Neuronal stem cell (in vitro differentiated cells): ENCODE measurements at places on chromosomes 1 and 21.

DNA sequence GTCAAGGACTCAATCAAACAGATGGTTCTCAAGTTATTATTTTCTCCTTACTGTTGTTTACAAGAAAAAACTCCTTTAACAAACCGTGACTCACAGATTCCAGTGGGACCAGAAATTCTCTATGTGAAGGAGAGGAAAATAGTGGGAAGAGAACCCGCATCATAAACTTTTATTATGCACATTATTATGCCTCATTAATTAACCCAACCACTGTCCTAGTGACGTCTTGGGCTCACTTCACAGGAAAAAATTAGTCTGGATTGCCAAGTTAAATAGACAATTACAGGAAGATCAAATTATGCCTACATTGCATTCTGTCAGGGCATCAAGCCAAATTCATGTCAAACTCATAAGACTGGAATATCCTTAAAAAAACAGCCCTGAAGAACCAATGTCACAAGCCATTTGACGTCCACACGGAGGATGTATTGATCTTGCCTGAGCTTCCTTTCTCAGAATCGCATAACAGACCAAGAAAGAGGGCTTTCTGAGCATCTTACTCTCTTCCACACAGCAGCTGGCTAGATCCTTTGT lies 347.8 kb downstream of the DUSP10 start:
- DNase-seq = no peak
- no peaks in the 10 kb centered on the region for H3K4me1 ChIP-seq
- H3K27ac ChIP-seq = no peak overlapping the region
- H3K4me3 ChIP-seq = no peak overlapping the region
- H3K27me3 ChIP-seq = no peaks in the 10 kb centered on the region

- H3K4me3 ChIP-seq = no peak overlapping the region
- H3K27me3 ChIP-seq = no peaks in the 10 kb centered on the region
- no peak overlapping the region for H3K27ac ChIP-seq
These were observed 188.6 kb downstream of the DSCAM start for GRCh38 chr21:40658311-40658710.

DNA sequence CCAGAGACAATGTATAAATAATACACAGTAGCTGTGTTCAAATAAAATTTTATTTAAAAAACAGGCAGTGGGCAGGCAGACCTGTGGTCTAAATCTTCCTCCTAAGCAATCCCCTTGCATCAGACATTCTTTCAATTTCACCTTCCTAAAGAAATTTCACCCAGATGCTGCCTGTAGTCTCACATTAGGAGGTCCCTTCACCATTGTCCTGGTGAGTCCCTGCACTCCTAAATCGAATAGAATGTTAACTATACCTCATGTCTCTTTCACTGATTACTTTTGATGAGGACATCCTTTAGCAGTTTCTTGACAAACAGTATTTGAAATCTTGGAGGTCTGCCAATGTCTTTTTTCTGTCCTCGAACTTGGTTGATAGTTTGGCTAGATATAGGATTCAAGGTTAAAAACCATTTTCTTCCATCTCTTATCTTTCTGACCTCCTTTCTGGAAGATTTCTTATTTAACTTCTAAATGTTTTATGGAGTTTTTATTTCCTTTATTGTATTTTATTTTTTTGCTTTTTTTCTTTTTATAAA lies 77.5 kb downstream of the LPGAT1 start:
- no peaks in the 10 kb centered on the region for H3K36me3 ChIP-seq
- H3K4me1 ChIP-seq = no peaks in the 10 kb centered on the region
- DNase-seq = no peak
- H3K27me3 ChIP-seq = no peaks in the 10 kb centered on the region
- no peak overlapping the region for H3K4me3 ChIP-seq

GRCh38 chr1:76128096-76128495 lies 53.5 kb downstream of the ST6GALNAC3 start:
- H3K27ac ChIP-seq = no peak overlapping the region
- H3K27me3 ChIP-seq = no peaks in the 10 kb centered on the region
- H3K4me1 ChIP-seq = peaks cover 2% of the 10 kb centered on the region
- H3K4me3 ChIP-seq = no peak overlapping the region

DNA sequence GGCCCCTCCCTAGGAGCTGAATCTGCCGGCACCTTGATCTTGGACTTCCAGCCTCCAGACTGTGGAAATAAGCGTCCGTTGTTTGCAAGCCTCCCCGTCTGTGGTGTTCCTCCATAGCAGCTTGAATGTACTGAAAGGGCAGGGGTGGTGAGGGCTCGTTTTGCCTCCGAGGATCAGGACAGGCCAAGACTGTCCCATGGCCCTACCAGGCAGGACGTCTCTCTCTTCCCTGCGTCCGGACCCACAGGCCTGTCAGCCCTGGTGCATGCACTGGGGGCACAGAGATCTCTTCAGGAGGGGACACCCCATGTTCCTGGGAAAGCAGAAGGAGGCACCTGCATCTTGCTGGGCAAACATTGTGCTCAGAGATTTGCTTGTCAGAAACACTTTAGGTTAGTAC lies 156.3 kb upstream of the C1orf174 start:
- no peaks in the 10 kb centered on the region for H3K4me1 ChIP-seq
- no peaks in the 10 kb centered on the region for H3K27me3 ChIP-seq
- H3K4me3 ChIP-seq = no peak overlapping the region
- no peaks in the 10 kb centered on the region for H3K36me3 ChIP-seq
- no peak for DNase-seq

DNA sequence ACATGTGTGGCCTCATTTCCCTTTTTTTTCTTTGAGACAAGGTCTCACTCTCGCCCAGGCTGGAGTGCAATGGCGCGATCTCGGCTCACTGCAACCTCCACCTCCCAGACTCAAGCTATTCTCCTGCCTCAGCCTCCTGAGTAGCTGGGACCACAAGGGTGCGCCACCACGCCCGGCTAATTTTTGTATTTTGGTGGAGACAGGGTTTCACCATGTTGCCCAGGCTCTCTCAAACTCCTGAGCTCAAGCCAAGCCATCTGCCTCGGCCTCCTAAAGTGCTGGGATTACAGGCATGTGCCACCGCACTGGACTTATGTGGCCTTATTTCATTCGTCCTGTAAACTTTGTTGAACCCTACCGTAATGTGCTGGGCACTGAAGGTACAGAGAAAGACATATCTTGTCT lies 569 bp upstream of the WARS2 start:
- H3K4me1 ChIP-seq = no peaks in the 10 kb centered on the region
- DNase-seq = peak; percentile 4
- H3K27ac ChIP-seq = peak overlapping the region; percentile 68
- no peaks in the 10 kb centered on the region for H3K36me3 ChIP-seq
- H3K4me3 ChIP-seq = peak overlapping the region; percentile 57
- H3K27me3 ChIP-seq = no peaks in the 10 kb centered on the region

DNA sequence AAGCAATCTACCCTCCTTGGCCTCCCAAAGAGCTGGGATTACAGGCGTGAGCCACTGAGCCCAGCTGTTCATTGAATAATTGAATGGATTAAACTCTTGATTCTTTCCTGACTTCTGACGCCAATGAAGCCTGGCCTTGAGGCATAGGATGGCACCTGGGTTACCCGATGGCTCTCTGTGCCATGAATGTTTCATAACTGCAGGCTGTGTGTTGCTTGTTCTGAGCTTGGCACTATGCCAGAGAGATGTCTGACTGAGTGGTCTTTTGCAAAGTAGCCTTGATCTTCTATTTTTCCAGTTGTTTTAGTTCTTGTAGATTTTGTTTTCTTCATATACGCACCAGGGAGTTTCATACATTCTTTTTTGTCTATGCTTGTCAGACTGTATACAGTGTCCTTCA lies 38.5 kb upstream of the AK4 start:
- H3K27me3 ChIP-seq = no peaks in the 10 kb centered on the region
- no peak overlapping the region for H3K27ac ChIP-seq
- H3K4me1 ChIP-seq = no peaks in the 10 kb centered on the region
- DNase-seq = no peak
- H3K4me3 ChIP-seq = no peak overlapping the region

DNA sequence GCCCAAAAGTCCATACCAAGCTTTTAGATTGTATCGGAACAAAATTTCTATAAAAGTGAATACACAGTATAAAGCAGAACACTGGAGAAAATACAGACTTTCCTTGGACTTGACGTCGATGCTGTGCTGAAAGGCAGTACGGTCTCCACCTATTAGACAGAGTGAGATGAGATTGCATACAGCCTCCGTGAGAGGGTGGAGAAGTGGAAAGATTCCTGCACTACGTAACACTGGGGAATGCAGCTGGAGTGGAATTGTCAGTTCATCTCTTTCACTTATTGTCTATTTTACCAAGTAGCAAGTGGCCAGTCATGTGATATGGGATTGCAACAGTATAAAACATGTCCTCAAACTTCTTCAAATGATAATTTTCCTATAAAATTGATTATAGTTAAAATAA lies 209.5 kb downstream of the ZP4 start:
- H3K4me3 ChIP-seq = no peak overlapping the region
- H3K27me3 ChIP-seq = no peaks in the 10 kb centered on the region
- H3K27ac ChIP-seq = no peak overlapping the region
- no peaks in the 10 kb centered on the region for H3K4me1 ChIP-seq
- no peak for DNase-seq

- no peaks in the 10 kb centered on the region for H3K27me3 ChIP-seq
- H3K27ac ChIP-seq = no peak overlapping the region
- peaks cover 94% of the 10 kb centered on the region for H3K36me3 ChIP-seq
- DNase-seq = no peak
- H3K4me1 ChIP-seq = no peaks in the 10 kb centered on the region
These were observed 11.4 kb downstream of the SDE2 start for GRCh38 chr1:225987491-225988316.

DNA sequence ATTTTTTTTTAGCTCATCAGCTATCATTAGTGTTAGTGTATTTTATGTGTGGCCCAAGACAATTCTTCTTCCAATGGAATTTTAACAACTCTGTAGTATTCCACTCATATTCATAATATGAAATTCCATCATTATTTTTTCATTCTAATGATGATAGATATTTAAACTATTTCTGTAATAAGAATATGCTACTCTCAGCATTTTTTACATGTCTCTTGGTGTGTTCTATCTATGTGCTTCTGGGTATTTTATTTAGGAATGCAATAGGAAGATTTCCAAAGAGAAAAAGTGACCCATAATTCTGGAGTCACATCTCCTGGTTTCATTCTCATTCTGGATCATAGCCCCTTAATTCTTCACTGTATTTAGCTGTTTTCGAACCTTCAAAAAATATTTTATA lies 109.5 kb downstream of the LRRC53 start:
- H3K27ac ChIP-seq = no peak overlapping the region
- H3K36me3 ChIP-seq = no peaks in the 10 kb centered on the region
- no peak for DNase-seq
- no peaks in the 10 kb centered on the region for H3K4me1 ChIP-seq
- no peaks in the 10 kb centered on the region for H3K27me3 ChIP-seq

- no peak for DNase-seq
- H3K4me3 ChIP-seq = no peak overlapping the region
- no peaks in the 10 kb centered on the region for H3K36me3 ChIP-seq
- no peak overlapping the region for H3K27ac ChIP-seq
These were observed 225.3 kb upstream of the KAZN start for GRCh38 chr1:14373081-14373758.

DNA sequence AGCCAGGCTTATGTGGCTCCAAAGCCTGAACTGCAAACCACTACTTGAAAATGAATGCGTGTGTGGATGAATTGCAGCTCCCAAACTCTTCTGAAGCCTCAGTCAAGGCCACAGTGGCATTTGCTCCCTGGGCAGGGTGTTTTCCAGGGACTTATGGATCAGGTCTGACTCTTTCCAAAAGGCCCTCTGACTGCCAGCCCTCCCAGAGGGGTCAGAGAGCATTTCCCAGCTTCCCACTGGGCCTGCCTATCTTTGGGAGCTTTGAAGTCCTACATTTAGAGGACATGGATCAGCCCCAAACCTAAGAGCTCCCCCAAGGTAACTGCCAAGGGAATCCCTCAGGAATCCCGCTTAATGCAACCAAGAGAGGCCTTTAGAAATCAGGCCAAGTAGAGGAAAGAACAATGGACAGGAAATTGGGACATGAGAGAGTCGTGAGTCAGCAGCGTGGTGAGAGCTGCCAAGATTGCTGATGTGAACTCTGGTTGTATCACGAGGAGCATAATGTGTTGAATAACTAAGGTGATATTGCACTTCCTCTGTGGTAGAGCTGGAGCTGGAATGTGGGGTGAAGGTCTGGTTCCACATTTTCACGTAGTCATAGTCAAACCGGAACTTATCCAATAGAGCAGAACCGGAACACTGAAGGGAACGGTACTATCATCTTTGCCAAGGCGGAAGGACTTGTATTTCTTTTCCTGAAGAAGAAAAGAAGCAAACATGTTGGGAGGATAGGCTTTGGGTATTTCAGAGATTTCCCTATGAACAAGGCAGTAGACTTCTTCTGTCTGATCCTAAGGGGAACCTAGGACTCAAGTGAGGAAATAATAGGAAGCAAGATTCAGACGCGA lies 99.4 kb upstream of the JUN start:
- no peaks in the 10 kb centered on the region for H3K27me3 ChIP-seq
- H3K27ac ChIP-seq = no peak overlapping the region
- peaks cover 2% of the 10 kb centered on the region for H3K4me1 ChIP-seq
- no peak for DNase-seq
- no peaks in the 10 kb centered on the region for H3K36me3 ChIP-seq

- H3K27ac ChIP-seq = no peak overlapping the region
- no peak overlapping the region for H3K4me3 ChIP-seq
- no peaks in the 10 kb centered on the region for H3K27me3 ChIP-seq
These were observed 196.1 kb upstream of the ESRRG start for GRCh38 chr1:216919060-216919970.

DNA sequence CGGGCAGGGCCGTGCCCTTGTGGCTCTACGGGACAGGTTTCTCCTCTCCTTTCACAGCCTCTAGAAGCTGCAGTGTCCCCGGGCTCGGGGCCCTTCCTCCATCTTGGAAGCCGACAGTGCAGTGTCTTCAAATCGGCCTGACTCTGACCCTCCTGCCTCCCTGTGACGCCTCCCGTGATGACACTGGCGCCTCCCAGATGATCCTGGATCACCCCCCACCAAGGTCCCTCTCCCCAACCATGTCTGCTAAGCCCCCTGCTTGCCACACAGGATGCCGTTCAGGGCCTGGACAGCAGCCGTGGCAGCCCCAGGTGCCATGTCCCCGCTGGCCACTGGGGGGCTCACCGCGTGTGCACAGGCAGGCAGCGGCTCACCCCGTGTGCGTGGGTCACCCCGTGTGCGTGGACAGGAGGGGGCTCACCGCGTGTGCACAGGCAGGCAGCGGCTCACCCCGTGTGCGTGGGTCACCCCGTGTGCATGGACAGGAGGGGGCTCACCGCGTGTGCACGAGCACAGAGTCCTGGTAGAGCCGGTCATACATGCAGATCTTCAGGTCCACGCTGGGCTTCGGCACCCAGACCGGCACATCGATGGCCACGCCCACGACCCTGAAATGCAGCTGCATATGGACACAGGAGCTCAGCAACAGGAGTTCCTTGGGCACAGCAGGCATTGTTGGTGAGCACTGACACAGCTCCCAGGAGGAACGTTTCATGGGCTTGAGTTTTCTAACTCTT lies 24.9 kb upstream of the TMEM52 start:
- peak; percentile 55 for DNase-seq
- H3K36me3 ChIP-seq = no peaks in the 10 kb centered on the region
- peak overlapping the region; percentile 74 for H3K4me3 ChIP-seq
- peaks cover 7% of the 10 kb centered on the region for H3K4me1 ChIP-seq
- H3K27ac ChIP-seq = no peak overlapping the region

GRCh38 chr1:217431395-217431794 lies 199.5 kb downstream of the GPATCH2 start:
- no peak overlapping the region for H3K27ac ChIP-seq
- no peaks in the 10 kb centered on the region for H3K27me3 ChIP-seq
- H3K4me1 ChIP-seq = peaks cover 2% of the 10 kb centered on the region
- H3K36me3 ChIP-seq = peaks cover 8% of the 10 kb centered on the region
